ENCODE measurements at places on chromosomes 13 and 19.

- DNase-seq, result no peak
These were observed 7.3 kb downstream of the RPS16 start for GRCh38 chr19:39428283-39429112.

DNA sequence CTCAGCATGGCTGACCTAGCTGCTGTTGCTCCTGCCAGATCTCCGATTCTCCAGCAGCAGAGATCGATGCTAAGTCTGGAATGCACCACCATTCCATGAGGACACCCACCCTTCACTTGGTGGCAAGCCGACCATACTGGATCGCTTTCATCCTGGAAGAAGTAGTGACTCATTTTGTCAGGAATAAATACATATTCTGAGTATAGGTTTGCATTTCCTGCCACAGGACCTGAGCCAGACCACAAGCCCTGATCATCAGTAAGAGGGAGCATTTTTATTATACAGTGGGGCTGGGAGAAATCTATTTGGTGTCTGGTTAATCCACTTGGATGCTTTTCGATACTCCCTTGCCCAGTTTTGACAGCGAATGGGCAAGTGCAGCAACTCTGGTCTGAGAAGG is 10.9 kb upstream of the KCTD15 start:
- DNase-seq, result no peak

DNA sequence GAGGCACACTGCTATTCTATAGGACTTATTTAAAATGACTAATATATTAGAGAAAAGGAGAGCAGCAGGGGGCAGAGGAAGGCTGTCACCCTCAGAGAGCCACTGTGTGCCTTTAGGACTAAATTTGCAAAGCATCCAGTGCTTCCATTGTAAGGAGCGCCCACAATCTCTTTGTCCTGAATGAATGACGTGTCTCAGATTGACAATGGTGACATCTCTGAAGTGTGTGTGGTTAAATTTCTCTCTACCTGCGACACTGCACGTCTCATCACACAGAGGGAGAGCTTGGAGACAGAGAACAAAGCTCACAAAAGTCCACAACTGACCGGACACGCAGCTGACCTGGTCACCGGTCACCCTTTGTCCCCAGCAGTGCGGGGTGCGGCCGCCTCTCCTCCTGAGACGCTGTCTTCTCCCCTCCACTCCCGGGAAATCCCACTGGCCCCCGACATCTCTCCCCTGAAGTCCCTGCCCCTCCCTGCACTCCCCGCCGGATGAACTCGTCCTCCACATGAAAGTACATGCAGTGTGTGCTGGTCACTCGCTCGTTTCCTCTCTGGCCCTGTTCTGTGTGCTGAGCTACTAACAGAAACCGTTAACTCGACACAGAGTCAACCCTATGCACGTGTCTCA is 107.2 kb downstream of the RAB20 start:
- DNase-seq, result no peak

- DNase-seq, result peak; percentile 92
These were observed at the start of gene N4BP2L1 for GRCh38 chr13:32427852-32428580. Gene N4BP2L1 (minus strand): TSS chr13:32428130. CDS start chr13:32428082, 48 bp downstream.

GRCh38 chr19:13588957-13589833 is 82.9 kb upstream of the CACNA1A start:
- DNase-seq, result peak; percentile 68

- DNase-seq, result no peak
These were observed at the start of gene GAPDHS for GRCh38 chr19:35533201-35533821. Gene GAPDHS (plus strand): TSS chr19:35533456. CDS start chr19:35533528, 72 bp downstream.

DNA sequence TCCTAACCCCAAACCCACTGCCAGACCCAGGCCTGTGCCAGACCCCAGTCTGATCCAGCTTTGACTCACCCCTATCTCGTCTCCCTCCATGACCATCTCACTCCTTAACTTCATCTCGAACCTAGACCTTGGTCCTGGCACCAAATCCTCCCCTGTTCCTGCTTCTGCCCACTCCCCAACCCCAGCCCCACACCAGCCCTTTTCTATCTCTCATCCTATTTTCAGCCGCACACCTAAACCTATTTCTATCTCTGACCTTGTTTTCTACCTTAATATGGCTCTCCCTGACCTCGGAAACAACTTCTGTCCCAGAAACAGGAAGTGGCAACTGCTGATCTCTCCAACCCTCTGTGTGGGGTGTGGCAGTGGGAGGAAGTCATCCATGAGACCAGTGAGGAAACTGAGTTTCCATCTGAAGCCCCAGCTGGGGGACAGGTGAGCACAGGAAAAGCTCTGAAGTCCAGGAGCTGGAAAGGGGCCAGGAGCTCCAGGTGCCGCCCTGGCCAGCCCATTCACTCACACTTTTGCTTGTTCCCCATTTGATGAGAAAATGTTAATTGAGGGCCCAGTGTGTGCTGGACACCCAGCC is 13.7 kb downstream of the PTH2 start:
- DNase-seq, result no peak

GRCh38 chr19:4851551-4852290 is 15.7 kb downstream of the PLIN3 start:
- DNase-seq, result peak; percentile 73

DNA sequence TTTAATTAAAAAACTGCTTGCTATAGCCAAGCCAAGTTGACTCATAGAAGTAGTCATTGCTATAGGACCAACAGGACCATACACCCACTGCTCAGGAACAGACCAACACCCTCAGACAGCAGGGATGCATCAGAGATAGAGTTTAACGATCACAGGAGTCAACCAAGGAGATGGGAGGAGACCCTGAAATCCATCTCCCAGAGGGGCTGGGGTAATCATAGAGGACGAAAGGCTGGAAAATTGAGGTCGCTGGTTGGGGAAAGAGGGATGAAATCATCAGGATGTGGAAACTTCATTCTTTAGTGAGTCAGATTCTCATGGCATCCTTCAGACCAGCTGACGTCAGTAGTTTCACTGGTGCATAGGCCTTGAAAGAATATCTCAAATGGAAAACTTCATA is 160.4 kb upstream of the GPC6 start:
- no peak for DNase-seq

DNA sequence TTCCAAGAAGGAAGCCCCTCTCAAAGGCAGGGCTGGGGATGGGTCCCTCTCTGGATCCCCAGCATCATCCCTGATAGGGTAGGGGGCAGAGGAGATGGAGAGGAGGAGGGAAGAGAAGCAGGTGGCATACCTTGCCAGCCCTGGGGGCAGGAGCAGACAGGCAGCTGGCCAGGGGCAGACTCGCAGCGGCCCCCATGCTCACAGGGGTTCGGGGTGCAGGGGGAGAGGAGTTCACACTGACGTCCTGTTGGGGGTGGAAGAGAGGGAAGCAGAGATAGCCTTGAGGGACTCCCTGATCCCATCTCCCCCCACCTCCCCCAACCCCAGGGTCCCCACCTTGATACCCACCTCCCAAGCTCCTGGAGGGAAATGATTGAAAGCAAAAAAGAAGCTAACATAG is 16.0 kb downstream of the NOTCH3 start:
- DNase-seq, result no peak

GRCh38 chr19:19145281-19145680 is 7.0 kb upstream of the TMEM161A start:
- no peak for DNase-seq

- no peak for DNase-seq
These were observed 14.3 kb downstream of the FARP1 start for GRCh38 chr13:98157188-98157587.

GRCh38 chr19:7680606-7681339 is at the start of gene TRAPPC5:
Gene TRAPPC5 (plus strand): TSS chr19:7680833. CDS start chr19:7682254, 1,421 bp downstream.
- peak; percentile 84 for DNase-seq

GRCh38 chr13:44752164-44752563 is 176.0 kb upstream of the TSC22D1 start:
- no peak for DNase-seq

DNA sequence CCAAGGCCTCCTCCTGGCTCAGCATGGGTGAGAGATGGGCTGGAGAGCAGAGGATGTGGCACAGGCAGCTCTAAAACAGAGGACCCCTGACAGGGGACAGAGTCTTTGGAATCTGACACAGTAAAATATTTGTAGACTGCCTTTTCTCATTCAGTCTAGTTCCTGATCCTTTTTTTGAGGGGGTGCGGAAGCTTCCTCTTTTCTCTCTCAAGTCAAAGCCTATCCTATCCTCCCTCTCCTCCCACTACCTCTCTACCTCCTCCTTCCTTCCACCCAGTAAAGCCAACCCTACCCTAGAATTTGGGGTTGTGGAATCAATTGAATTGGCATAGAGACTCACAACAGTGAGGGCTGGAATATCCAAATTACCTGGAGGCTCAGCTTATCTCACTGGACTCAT is 82.0 kb downstream of the TEX26 start:
- no peak for DNase-seq

- no peak for DNase-seq
These were observed 77.7 kb downstream of the LRRC63 start for GRCh38 chr13:46289260-46289955.

Data from activated CD4-positive, alpha-beta T cell treated with anti-CD3 and anti-CD28 coated beads for 4 hours (primary cell).